Activated naive CD8-positive, alpha-beta T cell treated with anti-CD3 and anti-CD28 coated beads for 36 hours (primary cell): ENCODE measurements at places on chromosomes 3 and 15. TPM values are rescaled to one million over a fixed set of nuclear protein-coding genes. Genes with fewer than 3 reads are reported as not detected.

SCN11A gene
- 0.08 TPM for total RNA-seq

ARGFX gene
- not detected for total RNA-seq

TNNC1 gene
- 2.9 TPM for total RNA-seq

SLC51B gene
- not detected for total RNA-seq

ACKR2 gene
- 2.9 TPM for total RNA-seq

TAGLN3 gene
- total RNA-seq: 0.31 TPM

SYNPR gene
- not detected for total RNA-seq

TTLL13 gene
- total RNA-seq: 0.41 TPM

C3orf70 gene
- 0.06 TPM for total RNA-seq

LIPH gene
- not detected for total RNA-seq
